ENCODE measurements at places on chromosomes 7 and 10.

GRCh38 chr10:126372396-126372795 lies 15.9 kb downstream of the ADAM12 start:
- no peak for DNase-seq

GRCh38 chr7:30224511-30225062 lies 59.8 kb upstream of the ZNRF2 start:
- DNase-seq = peak; percentile 11

DNA sequence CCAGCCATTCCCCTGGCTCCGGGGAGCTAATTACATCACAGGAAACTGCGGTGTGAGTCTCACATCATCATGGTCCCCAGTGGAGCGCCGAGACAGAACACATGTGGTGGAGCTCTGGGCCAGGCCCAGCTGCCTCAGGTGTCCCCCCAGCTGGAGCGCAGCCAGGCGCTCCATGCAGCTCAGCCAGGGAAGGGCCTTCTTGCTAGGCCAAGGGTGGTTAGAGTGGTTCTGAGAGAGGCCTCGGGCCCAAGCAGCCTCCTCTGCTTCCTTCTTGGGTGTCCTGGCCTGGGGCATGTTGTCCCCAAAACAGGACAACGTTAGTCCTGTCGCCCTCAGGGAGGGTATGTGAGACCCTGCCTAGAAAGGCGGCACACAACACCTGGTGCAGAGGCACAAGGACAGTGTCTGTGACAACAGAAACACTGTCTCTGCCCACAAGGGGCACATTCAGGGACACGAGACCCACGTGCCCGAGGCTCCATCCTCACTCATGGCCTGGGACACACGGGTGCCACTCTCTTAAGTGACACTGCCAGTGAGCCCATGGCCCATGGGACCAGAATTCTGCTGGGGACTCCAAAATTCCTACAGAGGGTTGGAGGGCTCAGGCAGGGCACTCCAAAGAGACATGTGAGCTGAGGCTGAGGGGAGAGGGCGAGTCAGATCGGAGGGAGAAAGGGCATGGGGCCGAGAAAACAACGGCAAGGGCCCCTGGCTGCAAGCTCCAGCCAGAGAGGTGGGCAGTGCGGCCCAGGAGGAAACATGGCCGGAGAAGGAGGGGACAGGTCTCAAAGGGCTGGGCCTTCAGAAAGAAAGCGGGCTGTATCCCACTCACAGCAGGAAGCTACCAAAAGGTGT lies 37.0 kb upstream of the RET start:
- DNase-seq = no peak

- DNase-seq = no peak
These were observed 58.3 kb upstream of the HECW1 start for GRCh38 chr7:43054052-43054722.

DNA sequence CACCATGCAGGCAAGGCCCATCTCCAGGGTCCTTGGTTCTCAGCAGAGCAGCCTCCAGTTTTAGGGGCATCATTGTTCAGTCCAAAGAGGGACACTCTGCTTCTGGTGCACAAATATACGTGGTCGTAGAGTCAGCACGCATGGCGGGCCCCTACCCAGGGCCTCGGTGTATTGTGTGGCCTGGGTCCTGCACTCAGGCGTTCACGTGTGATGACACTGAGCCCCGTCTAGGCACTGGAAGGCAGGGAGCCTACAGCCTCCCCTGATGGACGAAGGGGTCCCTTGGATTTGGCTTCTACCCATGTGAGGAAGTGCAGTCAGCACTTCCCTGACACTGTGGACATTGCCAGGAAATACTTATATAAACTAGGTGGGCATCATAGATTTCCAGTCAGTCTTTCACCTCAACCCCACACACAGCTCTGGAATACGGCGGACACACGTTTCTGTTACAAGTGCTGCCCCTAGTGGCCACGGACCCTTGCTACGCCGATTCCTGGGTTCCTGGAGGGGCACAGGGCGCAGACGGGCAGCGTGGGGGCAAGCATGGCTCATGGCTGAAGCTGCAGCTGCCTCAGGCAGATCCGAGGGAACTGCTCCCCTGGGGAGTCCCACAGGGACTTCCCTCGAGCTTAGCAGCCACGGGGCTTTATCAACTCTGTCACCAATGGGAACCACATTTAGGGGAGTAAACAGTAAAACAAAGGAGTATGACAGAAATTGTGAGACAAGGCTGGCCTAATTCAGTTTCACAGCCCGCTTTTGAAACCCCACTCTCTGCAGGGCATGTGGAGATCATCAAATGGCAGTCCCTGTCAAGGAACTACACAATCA lies 25.4 kb downstream of the AIFM2 start:
- DNase-seq = no peak

DNA sequence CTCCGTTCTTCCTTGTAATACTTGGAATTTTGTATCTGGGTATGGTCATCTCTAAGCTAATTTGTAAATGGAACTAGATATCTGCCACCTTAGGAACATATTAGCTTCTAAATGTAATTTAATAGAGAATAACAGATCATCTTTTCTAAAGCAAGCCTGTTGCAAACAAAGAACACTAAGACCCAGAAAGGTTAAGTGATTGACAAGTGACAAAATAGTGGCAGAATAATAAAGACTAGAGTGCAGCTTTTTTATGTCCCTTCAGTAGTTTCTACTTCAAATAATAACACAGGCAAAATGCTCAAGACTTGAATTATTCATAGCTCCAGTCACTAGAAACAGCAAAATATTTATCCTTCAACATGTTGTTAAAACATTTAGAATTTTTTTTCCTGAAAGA lies 91.7 kb downstream of the MET start:
- DNase-seq = no peak
